ENCODE measurements at places on chromosomes 6 and 20. TPM values are rescaled to one million over a fixed set of nuclear protein-coding genes. Genes with fewer than 3 reads are reported as not detected.
A peak's percentile ranks its signal among the peaks of the same experiment; 100 is the strongest.

The DZANK1 gene
- 1.6 TPM for polyA plus RNA-seq

The PREX1 gene
- polyA plus RNA-seq, result 0.18 TPM

DNA sequence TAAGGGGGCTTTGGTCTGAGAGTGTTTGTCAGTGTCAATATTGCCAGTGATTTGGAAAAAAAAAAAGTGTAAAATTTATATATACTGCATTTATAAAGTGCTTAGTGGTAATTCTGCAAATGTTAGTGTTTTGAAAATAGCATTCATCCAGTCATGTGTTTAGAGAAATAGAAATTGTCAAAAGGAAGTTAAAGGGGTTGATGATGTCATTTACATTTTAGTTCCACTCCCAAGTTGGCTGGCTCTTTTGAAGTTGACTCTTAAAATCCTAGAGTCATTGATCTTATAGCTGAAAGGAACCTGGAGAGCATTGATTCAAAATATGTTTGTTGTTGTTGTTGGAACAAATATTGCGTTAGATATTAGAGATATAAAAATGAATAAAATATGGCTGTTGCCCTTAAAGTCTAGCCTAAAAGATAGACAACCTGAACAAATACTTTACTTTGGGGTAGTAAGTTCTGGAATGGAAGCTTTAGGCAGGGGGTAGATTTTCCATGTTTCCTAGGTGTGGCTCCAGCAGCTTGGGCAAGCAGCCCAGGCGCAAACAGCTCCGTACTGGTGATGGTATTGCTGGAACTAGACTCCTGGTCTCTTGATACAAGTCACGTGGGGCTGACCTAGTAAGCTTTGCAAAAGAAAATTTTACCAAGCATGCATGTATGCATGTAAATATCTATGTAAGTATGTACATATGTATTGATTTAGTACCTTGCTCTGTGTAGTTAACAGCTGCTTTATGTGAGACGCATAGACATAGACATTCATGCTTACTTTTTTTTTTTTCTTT lies 46.3 kb downstream of the HIVEP1 start:
- no peak for DNase-seq

GRCh38 chr20:46311719-46312074 lies 3.4 kb upstream of the CDH22 start:
- DNase-seq, result no peak

DNA sequence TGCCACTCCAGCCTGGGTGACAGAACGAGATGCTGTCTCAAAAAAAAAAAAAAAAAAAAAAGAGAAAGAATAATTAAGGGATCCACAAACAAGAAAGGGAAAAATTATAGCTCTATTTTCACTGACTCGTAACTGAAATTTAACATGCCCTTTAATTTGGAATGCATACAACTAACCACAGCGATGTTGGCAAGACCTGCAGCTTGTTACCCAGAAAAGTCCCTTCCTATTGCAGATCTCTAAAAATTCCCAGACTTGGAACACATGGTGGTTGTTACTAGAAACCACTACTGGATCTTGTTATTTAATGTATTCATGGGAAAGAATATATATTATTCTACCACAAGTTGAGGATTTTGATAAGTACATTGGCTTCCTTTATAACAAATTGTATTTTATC lies 27.8 kb upstream of the SMIM28 start:
- peak; percentile 24 for DNase-seq

- peak; percentile 84 for DNase-seq
Observed at GRCh38 chr20:47725248-47725973, 59.9 kb downstream of the SULF2 start.

All from GM23248 (cell line).